ENCODE measurements at places on chromosomes 11 and 22.

GRCh38 chr11:73651661-73652045, 5.3 kb downstream of the PLEKHB1 start:
- DNase-seq: no peak

DNA sequence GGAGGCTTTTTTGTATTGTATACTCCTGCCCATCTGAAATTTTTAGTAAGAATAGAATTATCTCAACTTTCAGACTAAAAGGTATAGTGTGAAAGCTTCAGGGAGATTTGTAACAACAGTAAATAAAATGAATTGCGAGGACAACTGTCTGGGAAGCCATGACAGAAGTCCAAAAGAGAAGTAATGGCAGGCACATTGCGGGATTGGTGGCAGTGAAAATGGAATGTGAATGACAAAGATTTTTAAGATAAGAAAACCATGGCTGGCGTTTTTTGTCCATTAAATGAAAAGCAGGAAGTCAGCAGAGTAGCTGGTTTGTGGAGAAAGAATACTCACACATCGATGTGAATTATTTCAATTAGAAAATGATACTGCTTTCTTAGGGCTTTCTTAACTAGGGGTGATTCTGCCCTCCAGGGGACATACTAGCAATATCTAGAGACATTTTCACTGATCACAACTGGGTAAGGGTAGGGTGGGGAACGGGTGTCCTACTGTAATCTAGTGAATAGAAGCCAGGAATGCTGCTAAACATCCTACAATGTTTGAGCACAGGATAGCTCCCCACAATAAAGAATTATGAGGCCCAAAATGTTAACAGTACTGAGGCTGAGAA, 1.6 kb downstream of the NPAT start:
- no peak for DNase-seq

- no peak for DNase-seq
Observed at GRCh38 chr11:128663824-128664223, 30.0 kb upstream of the FLI1 start.

DNA sequence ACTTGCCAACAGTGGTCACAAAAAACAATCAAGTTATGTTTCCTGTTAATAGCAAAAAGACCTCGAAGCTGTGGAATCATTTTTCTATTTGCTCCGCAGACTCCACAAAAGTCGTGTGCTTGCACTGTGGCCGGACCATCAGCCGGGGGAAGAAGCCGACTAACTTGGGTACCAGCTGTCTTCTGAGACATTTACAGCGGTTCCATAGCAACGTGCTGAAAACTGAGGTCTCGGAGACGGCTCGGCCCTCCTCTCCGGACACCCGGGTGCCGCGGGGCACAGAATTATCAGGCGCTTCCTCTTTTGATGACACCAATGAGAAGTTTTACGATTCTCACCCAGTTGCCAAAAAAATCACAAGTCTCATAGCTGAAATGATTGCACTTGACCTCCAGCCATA, 31.6 kb downstream of the ZBED4 start:
- no peak for DNase-seq

DNA sequence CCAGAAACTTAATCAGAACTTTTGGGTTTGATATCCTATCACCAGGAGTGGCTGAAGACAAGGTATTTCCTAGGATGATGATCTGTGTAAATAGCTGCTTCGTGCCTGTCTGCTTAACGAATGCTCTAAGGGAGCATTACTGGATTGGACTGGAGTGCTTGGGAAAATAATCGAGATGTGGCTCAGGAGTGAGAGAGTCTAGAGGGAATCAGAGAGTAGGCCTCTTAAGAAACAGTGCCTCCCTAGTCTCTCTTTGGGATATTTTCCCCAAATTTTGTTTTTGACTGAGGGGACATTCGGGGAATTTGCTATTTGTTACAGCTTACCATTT, 2.5 kb downstream of the MAML2 start:
- DNase-seq: no peak

GRCh38 chr11:114442536-114442935, 3.3 kb downstream of the REXO2 start:
- no peak for DNase-seq

GRCh38 chr11:47093541-47093940, 83.1 kb downstream of the ARFGAP2 start:
- no peak for DNase-seq

- DNase-seq: no peak
Observed at GRCh38 chr11:27524155-27524554, 17.6 kb upstream of the LIN7C start.

- no peak for DNase-seq
Observed at GRCh38 chr11:123509737-123510578, 79.9 kb downstream of the GRAMD1B start.

All from stimulated activated CD4-positive, alpha-beta T cell treated with anti-CD3 and anti-CD28 coated beads, Interleukin-1b, Interleukin-23, amount 100 ng/mL, for 48 hours (primary cell).